Stimulated activated CD8-positive, alpha-beta memory T cell treated with anti-CD3 and anti-CD28 coated beads, Interleukin-15, amount 100 ng/mL, for 24 hours (primary cell): ENCODE measurements at places on chromosomes 4 and X.

GRCh38 chrX:23035493-23035892 is 35.7 kb downstream of the DDX53 start:
- no peak for DNase-seq

DNA sequence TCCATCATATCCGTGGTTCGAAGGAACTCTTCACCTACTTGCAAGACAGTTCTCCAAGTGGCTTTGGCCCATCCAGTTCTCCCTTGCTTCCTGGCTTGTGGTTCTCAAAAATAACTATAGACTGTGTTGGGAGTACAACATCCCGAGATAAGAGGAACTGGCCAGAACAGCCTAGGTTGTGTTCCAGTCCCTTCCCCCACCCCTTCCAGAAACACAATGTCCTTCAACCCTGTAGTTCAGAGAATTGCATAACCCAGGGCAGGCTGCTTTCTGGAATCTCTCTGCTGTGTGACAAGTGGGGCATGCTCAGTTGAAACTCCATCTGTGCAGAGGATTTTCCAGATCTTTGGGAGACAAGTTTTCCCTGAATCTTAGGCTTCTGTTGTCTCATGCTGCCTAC is 206.5 kb downstream of the PCDH10 start:
- DNase-seq = no peak

GRCh38 chr4:185576962-185577950 is 41.9 kb upstream of the PDLIM3 start:
- no peak for DNase-seq

GRCh38 chr4:54669831-54670230 is 12.1 kb downstream of the KIT start:
- DNase-seq = no peak

DNA sequence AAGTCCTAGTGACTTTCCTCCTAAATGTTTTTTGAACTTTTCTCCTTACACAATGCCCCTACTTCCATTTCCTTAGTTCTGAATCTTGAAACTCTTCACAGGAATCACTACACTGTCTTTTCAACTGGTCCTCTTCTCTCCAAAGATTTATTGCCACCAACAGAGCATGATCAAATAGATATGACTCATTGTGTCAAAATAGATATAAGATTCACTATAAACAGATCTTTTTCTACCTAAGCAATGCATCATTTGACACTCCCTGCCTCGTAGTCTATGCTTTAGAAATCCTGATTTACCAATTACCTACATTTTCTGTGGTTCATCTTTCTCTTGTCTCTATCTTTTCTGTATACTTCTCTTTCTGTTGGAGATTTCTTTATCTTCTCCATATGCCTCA is 789.6 kb upstream of the SLIT2 start:
- DNase-seq = no peak

- peak; percentile 69 for DNase-seq
Observed at GRCh38 chrX:154368630-154369448, 5.6 kb downstream of the FLNA start.

GRCh38 chr4:24646798-24647460 is 62.6 kb upstream of the DHX15 start:
- no peak for DNase-seq

- no peak for DNase-seq
Observed at GRCh38 chr4:163665521-163666331, 171.2 kb downstream of the TMA16 start.

DNA sequence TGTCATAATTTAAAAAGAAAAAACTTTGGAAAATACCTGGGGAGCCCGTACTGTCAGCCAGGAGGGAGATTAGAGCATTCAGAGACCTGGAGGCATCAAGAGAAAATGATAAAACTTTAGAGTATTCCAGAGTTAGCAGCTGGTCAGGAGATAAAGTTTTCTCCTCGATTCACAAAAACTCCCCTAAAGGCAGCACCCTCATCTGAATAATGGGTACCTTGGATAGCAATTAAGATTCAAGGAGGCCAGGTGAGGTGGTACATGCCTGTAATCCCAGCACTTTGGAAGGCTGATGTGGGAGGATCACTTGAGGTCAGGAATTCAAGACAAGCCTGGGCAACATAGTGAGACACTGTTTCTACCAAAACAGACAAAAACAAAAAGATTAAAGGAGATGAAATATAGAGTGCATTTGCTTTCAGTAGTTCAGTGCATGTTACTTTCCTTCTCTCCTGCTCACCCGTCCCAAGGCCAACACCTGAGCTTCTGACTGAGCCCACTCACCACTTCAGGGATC is 18.6 kb upstream of the RAB40A start:
- DNase-seq = no peak

DNA sequence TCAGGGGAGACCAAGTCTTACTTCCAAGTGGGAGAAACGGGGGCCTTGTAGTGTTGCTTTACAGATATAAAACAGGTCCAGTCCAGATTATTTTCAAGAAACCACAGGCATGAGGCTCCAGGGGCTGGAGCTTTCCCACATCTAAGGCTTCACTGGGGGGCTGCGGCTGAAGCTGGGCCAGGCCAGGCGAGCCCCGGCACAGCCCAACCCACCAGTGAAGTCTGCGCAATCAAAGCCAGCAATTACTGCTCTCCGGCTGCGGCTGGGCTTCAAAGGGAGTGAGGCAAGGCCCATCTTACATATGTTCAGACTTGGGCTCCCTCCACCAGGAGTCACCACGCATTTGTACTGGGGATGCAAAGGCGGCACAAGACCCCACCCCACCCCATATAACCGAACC is 61.7 kb downstream of the HADH start:
- no peak for DNase-seq

GRCh38 chrX:10360116-10360515 is 203.3 kb downstream of the CLCN4 start:
- no peak for DNase-seq

GRCh38 chr4:85151786-85152185 is 185.3 kb upstream of the WDFY3 start:
- no peak for DNase-seq

DNA sequence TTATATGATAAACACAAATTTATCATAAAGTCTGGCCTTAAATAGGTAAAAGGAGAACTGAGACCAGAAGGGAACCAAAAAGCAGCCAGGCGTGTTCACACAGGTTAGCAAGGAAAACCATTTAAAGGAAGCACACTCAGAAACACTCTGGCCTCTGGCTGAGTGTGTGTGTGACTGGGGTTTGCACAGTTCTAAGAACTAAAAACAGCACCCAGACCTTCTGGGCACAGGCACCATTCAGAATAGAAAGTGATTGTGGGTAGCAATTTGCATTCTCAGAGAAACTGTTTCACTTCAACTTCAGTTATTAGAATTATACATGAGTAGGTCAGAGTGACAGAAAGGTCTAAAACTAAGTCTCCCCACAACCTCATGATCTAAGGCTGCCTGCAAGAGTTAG is 10.0 kb downstream of the GPR82 start:
- no peak for DNase-seq

- no peak for DNase-seq
Observed at GRCh38 chr4:102143433-102143832, 201.8 kb downstream of the SLC39A8 start.

DNA sequence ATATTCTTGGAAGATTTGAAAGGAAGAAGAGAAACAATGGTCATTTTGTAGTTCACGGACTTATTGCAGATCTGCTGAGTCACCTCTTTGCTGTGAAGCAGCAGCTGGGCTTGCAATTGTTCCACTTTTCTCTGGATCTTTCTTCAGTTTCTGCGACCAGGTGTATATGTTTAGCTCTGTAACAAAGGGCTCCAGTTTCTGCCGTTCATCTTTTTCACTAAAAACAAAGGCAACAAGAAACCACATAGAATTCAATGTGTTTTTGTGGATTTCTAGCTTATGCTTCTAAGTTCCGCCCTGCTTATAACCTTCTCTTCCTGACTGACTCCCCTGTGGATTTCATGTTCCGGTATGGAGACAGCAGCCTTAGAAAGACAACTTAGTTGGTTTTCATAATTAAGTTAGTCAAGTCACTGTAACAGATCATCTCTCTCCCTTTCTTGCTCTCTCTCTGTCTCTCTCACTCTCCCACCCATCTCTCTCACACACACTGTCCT is 121.6 kb upstream of the EPHA5 start:
- DNase-seq = no peak
